ENCODE measurements at places on chromosomes 4 and X.

- no peak for DNase-seq
Measured at GRCh38 chrX:150012647-150013381, 74.5 kb upstream of the EOLA2 start.

DNA sequence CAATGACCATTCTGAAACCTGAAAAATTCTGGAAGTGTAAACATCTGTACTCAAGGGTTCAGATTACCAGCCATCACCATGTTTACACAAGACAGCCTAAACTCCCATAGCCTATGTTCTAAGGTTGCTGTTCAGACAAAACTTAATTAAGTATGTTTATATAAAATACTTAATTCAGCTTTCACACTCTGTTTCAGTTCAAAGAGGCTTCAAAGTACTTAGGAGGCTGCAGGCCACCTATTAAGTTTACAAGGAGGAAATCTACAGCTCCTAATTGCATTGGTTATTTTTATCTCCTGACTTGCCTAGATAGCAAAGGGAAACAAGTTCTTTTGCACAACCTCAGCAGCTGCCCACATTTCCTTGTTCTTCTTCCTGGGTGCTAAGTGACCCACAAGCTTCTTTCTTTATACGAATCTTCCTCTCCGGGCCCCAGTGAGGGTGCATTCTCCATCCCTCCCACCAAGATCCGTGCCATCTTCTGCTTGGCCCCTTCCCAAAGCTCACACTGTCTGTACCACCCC is 2.0 kb downstream of the GAK start:
- no peak for DNase-seq

GRCh38 chr4:82739287-82740190 is 59.1 kb downstream of the SCD5 start:
- DNase-seq: no peak

- no peak for DNase-seq
Measured at GRCh38 chr4:184434501-184435066, 39.8 kb downstream of the IRF2 start.

GRCh38 chr4:169915545-169915944 is 110.7 kb downstream of the MFAP3L start:
- no peak for DNase-seq

GRCh38 chrX:20681683-20682082 is 415.0 kb upstream of the RPS6KA3 start:
- DNase-seq: no peak

- no peak for DNase-seq
Measured at GRCh38 chr4:137800861-137801260, 268.6 kb upstream of the PCDH18 start.

GRCh38 chrX:675279-675954 is 44.8 kb downstream of the SHOX start:
- DNase-seq: no peak

GRCh38 chr4:123952530-123953274 is 556.1 kb downstream of the SPRY1 start:
- DNase-seq: no peak

Data from HFF-Myc (cell line).